ENCODE measurements at places on chromosomes 6 and 20. TPM values are rescaled to one million over a fixed set of nuclear protein-coding genes. Genes with fewer than 3 reads are reported as not detected.

DNA sequence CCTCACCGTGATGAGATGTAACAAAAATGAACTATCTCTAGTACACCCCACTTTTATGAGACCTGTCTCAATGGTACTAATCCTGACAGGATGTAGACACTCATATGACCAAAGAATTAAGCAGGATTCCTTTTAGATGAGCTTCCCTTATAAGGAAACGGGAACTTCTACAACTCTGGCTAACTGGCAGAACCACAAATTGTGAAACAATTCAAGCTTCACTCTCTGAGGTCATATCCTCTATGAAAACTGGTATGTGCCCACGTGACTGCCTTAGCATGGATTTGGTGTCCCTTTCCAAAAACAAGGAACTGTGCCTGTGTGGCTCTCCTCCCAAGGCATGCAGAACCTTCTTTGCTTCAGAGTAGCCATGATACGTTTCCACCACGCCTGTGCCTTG is 14.1 kb upstream of the CPNE5 start:
- peaks cover 36% of the 10 kb centered on the region for H3K4me1 ChIP-seq
- peaks cover 11% of the 10 kb centered on the region for H3K36me3 ChIP-seq
- H3K4me3 ChIP-seq = peak overlapping the region; percentile 12
- H3K27ac ChIP-seq = peak overlapping the region; percentile 94

ATF6B gene
- total RNA-seq = 23.8 TPM

- no peak overlapping the region for H3K4me3 ChIP-seq
- no peak overlapping the region for H3K27ac ChIP-seq
- H3K4me1 ChIP-seq = no peaks in the 10 kb centered on the region
- DNase-seq = no peak
These were observed 125.5 kb downstream of the EPHA7 start for GRCh38 chr6:93293872-93294271.

DNA sequence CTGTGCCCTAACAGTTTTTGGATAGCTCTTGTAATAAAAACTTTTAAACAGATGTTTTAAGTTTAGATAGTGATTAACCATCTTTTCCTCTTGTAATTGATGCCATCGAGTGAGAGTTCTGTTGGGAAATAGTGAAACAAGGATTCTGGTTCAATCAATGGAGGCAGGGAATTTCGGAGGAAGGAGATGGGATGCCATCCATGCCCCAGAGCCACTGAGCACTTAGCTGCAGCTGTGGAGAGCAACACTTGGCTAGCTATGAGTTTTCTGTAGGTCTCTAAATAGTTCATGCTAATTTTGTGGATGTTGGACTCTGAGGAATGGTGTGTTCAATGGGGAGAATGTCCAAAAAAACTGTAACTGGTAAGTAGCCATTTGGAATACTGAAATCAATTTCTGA is 16.7 kb downstream of the CBFA2T2 start:
- DNase-seq = no peak
- no peak overlapping the region for H3K27ac ChIP-seq
- no peak overlapping the region for H3K4me3 ChIP-seq
- H3K27me3 ChIP-seq = no peaks in the 10 kb centered on the region
- no peaks in the 10 kb centered on the region for H3K36me3 ChIP-seq

GRCh38 chr6:11525468-11526155 is 11.9 kb upstream of the TMEM170B start:
- H3K27ac ChIP-seq = peak overlapping the region; percentile 46
- H3K36me3 ChIP-seq = no peaks in the 10 kb centered on the region
- peak; percentile 53 for DNase-seq

OLIG3 gene
- total RNA-seq = not detected

OTOR gene
- not detected for total RNA-seq

DNA sequence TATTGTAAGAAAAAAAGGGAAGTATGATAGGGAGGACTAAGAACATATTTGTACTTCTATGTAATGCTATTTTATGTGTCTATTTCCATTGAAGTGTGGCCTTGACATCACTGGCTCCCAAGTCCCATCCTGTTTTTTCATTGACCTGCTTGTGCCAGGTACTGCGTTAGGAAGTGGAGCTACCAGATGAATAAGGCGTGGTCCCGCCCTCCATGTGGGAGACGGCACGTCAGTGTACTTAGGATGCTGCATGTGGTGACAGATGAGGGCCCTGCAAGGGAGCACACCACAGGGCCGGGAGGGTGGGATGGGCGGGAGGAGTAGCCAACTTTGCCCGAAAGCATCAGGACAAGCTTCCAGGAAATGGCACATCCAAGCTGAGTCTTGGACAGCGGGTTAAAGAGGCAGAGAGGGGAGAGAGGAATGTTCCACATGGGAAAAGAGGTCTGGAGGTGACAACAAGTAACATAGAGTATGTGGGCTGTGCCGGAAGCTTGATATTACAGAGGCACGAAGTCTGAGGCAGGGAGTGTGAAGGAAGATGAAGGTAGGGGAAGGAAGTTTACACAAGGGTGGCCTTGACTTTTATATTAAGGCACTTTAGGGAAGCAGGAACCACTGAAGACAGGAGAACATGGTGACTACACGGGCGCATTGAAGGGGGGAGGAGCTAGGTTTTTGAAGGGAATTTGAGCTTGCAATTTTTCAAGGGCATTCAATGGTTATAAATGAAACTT is 140.6 kb downstream of the MTHFD1L start:
- no peaks in the 10 kb centered on the region for H3K27me3 ChIP-seq
- H3K36me3 ChIP-seq = no peaks in the 10 kb centered on the region
- no peak for DNase-seq
- H3K4me3 ChIP-seq = no peak overlapping the region
- no peak overlapping the region for H3K27ac ChIP-seq

DNA sequence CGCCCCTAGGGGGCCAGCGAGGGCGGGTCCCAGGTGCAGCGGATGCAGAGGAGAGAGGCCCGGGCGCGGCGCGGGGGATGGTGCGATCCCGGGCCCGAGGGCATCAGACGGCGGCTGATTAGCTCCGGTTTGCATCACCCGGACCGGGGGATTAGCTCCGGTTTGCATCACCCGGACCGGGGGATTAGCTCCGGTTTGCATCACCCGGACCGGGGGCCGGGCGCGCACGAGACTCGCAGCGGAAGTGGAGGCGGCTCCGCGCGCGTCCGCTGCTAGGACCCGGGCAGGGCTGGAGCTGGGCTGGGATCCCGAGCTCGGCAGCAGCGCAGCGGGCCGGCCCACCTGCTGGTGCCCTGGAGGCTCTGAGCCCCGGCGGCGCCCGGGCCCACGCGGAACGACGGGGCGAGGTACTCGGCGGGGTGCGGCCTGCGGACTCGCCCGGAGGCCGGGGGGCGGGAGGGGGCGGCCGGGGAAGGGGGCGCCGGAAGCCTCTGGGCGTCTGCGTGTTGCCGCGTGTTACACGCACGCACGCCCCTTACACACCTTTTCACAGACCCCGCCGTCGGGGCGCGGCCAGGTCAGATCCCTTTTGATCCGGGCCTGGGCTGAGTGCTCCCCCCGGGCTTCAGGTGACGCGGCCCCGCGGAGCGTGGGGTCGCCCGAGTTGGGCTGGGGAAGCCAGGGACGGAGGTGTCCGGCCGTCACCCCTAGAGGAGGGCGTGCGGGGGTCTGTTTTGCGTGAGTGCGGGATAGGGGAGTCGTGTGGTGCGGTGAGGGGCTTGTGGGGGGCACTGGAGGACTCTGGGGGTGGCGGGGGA is 412 bp downstream of the TRIB3 start:
- H3K27ac ChIP-seq = peak overlapping the region; percentile 5
- no peaks in the 10 kb centered on the region for H3K4me1 ChIP-seq
- DNase-seq = peak; percentile 63
- peaks cover 24% of the 10 kb centered on the region for H3K27me3 ChIP-seq

GRCh38 chr20:23686046-23686750 is 2.6 kb downstream of the CST4 start:
- no peaks in the 10 kb centered on the region for H3K27me3 ChIP-seq
- no peak overlapping the region for H3K4me3 ChIP-seq
- H3K27ac ChIP-seq = no peak overlapping the region
